ENCODE measurements at places on chromosomes 2 and 18. TPM values are rescaled to one million over a fixed set of nuclear protein-coding genes. Genes with fewer than 3 reads are reported as not detected.

DNA sequence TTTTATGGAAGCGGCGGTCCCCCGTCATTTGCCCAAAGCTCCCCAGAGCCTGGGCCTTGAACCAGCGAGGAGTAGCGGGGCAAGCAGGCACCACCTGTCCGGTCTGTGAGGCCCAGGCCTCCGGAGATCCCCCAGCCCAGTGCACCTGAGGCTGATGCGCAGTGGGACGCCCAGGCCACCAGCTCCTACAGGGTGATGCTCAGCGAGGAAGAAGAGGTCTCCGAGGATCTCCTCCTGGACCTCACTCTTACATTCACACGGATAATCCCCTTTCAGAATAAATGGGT, 220.2 kb downstream of the NDUFA10 start:
- DNase-seq = no peak

Gene FRZB
- total RNA-seq = 4.9 TPM

GRCh38 chr2:158041400-158041799, 60.3 kb upstream of the UPP2 start:
- DNase-seq = no peak

GRCh38 chr2:155703048-155703447, 629.5 kb downstream of the NR4A2 start:
- DNase-seq = no peak

GRCh38 chr18:36412778-36413177, 115.3 kb downstream of the FHOD3 start:
- no peak for DNase-seq

DNA sequence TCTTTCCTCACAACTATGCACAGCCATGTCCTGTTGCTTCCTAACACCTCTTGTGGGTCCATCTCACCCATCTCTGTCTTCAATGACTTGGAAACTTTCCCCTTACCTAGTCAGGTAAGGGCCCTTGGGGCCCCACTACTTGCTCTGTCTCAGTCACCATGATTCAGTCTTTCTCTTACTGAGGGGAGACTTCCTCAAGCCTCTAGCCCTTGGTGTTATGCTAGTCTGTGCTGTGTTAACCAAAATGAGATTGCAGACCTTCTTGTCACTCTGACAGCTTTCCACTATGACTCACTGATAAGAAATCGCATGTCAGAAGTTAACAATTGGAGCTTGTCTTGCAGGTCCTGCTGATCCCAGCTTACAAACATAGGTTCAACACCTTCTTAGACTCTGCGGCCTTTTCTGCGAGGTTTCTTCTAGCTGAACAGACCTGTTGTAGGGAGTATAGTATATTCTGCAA, 65.3 kb downstream of the WDR75 start:
- DNase-seq = no peak

GRCh38 chr2:54763636-54764291, 40.3 kb downstream of the EML6 start:
- DNase-seq = no peak

DNA sequence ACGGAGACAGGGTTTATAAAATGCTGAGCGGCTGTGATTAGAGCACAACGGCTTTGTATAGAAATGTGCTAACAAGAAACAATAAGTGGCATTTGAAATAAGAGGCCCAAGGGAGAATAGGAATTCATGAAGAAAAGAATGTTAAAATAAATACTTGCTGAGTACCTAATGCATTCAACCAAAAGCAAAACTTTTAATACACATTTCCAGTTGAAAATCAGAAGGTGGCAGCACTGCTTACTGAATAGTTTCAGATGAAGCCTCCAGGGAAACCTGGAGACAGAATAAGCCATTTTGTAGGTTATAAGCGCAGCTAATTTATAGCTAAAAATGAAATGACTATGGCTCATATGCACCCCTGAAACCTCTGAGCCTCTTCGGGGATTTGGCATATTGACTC, 286.6 kb downstream of the DPP10 start:
- DNase-seq = no peak

DNA sequence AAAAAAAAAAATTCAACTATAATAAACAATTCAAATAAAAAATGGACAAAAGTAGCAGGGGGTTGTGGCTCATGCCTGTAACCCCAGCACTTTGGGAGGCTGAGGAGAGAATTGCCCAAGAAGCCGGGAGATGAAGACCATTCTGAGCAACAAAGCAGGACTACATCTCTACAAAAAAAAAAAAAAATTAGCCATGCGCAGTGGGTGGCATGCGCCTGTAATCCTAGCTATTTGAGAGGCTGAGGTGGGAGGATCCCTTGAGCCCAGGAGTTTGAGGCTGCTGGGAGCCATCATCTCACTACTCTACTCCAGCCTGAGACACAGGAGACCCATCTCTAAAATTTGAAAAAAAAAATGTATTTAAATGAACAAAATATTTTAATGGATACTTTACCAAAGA, 4.4 kb upstream of the CACNB4 start:
- DNase-seq = no peak

DNA sequence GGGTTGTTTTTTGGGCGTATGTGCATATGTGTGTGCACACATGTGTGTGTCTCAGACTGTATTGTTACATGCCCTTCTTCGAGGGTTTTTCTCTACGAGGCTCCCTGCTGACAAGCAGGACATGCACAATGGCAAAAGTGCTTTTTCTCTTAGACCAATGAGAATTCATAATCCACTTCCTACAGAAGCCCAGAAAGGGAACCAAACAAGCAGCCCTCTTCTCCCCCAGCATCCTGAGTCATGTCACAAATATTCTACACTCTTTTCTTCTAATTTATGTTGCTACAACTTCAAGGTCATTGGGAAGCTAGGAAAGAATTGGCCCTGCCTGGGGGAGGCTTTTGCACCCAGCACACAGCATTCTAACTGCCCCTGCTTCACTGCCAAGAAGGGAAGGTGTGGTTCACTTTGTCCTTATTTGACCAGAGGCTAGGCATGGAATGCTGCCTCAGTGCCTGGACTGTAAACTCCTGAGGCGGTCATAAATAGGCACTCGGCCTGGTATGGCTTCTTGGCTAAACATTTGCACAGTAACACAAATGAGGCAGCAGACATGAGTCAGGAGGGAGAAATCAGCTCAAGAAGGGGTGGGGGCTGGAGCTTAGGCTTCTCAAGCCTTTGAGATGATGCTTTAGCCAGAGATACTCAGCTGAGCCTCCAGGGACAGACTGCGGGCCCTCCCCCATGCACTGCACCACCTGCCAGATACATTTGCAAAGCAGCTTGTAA, 92.7 kb upstream of the KLF7 start:
- DNase-seq = peak; percentile 31

Gene PARD3B
- 38.3 TPM for total RNA-seq

Gene SLC40A1
- 227 TPM for total RNA-seq
